ENCODE measurements at places on chromosomes 2 and 18. TPM values are rescaled to one million over a fixed set of nuclear protein-coding genes. Genes with fewer than 3 reads are reported as not detected.

The SATB2 gene
- 3.3 TPM for total RNA-seq

The LYPD6B gene
- total RNA-seq, result not detected

The PRSS56 gene
- not detected for total RNA-seq

The SNORC gene
- total RNA-seq, result 2.0 TPM

The PID1 gene
- 88.4 TPM for total RNA-seq

The SLC9A4 gene
- not detected for total RNA-seq

The ANKAR gene
- total RNA-seq, result 3.7 TPM

The HJURP gene
- 0.27 TPM for total RNA-seq

The ECEL1 gene
- not detected for total RNA-seq

The AQP12A gene
- total RNA-seq, result not detected

The GNAL gene
- 1.1 TPM for total RNA-seq

The ANKMY1 gene
- total RNA-seq, result 9.1 TPM
